ENCODE measurements at places on chromosomes 13 and 19.

GRCh38 chr13:76016799-76017400, 380.8 kb downstream of the LMO7 start:
- peak; percentile 20 for DNase-seq

DNA sequence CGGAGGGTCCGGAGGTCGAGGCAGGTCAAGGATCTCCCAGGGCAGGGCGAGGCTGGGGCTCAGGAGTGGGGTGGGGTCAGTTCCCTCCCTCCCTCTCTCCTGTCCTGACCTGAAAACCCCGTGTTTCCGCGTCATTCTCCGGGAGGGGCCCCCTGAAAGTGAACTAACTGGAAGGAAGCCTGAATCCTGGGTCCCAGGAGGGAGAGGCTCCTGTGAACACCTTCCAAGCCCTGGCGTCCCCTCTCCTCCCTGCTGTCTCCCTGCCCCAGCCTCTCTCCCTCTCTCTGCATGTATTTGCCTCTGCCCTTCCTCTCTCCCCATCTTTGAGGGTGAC, 741 bp upstream of the CADM4 start:
- DNase-seq = no peak

DNA sequence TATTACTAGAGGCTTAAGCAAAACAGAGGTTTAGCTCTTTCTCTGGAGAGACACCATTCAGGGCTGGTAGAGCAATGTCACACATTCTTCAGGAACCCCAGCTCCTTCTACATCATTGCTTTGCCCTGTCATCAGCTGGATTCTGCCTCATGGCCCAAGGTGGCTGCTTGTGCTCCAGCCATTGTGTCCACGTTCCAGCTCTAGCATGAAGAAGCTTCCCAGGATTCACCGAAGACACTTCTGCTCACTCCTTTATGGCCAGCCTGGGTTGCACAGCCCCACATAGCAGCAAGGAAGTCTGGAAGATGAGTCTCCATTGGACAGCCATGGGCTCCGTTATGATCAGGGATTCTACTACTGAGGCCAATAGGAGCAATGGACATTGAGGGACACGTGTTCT, 13.2 kb downstream of the PGLS start:
- DNase-seq = no peak

- DNase-seq = no peak
Observed at GRCh38 chr19:2511570-2511969, 35.6 kb downstream of the GADD45B start.

DNA sequence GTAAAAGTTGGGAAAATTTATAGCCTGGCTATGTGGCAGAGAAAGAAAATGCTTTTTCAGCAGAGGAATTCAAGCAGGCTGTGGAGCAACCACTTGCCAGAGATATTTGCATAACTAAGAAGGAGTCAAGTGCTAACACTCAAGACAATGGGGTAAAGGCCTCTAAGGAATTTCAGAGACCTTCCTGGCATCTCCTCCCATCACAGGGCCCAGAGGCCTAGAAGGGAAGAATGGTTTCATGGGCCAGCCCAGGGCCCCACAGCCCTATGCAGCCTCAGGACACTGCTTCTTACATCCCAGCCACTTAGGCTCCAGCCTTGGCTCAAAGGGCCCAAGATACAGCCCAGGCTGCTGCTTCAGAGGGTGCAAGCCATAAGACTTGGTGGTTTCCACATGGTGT, 14.3 kb downstream of the SLC15A1 start:
- no peak for DNase-seq

DNA sequence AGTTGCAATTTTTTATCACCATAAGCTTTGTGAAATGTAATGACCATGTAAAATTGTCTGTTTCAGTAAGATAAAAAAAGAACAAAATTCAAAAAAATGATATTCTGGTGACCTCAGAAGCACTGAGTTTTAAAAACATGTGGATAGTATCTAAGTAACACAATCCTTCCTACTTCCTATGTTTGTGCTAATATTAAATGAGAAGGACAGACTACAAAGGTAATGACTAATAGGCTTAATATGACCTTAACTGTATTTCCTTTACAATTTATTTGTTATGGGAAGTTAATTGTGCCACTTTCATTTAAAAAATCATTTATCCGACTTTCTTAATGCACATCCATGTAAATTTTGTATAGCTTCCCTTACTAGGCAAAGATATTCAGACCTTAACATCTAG, 1030.4 kb upstream of the ATXN8OS start:
- no peak for DNase-seq

All from NCI-H1694 (cell line).